ENCODE measurements at places on chromosomes 7 and 10.

- no peak for DNase-seq
Measured at GRCh38 chr7:87330316-87330715, 15.1 kb upstream of the CROT start.

DNA sequence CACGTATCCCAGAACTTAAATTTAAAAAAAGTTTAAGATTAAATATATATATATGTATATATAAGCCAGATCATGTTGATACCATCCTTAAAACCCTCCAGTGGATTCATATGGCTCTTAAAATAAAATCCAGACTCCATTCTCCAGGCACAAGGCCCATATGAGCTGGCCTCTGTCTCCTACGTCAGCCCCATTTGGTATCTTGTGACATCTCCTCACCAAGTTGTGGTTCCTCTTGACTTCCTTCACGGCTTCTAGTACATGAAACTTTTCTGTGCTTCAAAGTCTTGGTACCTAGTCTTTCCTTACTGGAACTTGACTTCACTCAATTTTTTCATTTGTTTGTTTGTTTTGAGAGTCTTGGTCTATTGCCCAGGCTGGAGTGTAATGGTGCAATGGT is 61.3 kb downstream of the PRLHR start:
- DNase-seq = no peak

GRCh38 chr7:153858355-153858754 is 193.8 kb upstream of the DPP6 start:
- no peak for DNase-seq

GRCh38 chr10:35274498-35275060 is 61.7 kb upstream of the CCNY start:
- no peak for DNase-seq

GRCh38 chr7:64655811-64656210 is 10.1 kb upstream of the ZNF107 start:
- no peak for DNase-seq

GRCh38 chr10:90418869-90419652 is 438.8 kb downstream of the HTR7 start:
- DNase-seq = no peak

DNA sequence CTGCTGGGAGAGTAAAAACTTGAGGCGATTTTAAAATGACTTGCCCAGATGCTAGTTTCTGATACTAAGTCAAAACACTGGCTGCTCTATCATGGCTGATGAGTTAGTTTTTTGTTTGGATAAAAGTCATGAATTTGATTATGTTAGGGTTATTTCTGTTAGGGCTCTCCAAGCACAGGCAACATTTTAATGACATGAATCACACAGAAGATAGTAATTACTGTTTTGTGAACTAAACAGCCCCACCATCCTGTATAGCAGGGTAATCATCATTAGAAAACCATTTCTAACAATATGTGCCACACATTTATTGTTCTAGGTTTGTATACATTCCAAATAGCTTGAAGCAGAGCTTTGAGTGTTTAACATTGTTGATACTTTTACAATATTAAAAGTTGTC is 750.3 kb downstream of the ANKRD7 start:
- DNase-seq = no peak

DNA sequence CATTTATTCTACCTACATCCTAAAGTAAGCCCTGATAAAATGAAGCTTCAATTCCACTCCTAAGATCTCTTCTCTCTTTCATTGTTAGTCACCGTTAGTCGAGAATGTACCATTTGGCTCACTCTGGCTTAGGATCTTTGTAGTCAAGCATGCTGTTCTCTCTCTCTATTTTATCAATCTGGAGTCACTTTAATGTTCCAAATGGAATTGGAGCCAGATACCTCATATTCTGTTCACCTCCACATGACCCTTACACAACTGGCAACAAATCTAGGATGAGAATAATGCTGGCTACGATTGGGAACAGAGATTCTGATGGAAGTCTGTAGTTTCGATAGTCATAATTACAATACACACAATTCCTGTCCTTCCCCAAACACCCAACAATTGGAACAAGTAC is 213.7 kb downstream of the TWIST1 start:
- DNase-seq = no peak

DNA sequence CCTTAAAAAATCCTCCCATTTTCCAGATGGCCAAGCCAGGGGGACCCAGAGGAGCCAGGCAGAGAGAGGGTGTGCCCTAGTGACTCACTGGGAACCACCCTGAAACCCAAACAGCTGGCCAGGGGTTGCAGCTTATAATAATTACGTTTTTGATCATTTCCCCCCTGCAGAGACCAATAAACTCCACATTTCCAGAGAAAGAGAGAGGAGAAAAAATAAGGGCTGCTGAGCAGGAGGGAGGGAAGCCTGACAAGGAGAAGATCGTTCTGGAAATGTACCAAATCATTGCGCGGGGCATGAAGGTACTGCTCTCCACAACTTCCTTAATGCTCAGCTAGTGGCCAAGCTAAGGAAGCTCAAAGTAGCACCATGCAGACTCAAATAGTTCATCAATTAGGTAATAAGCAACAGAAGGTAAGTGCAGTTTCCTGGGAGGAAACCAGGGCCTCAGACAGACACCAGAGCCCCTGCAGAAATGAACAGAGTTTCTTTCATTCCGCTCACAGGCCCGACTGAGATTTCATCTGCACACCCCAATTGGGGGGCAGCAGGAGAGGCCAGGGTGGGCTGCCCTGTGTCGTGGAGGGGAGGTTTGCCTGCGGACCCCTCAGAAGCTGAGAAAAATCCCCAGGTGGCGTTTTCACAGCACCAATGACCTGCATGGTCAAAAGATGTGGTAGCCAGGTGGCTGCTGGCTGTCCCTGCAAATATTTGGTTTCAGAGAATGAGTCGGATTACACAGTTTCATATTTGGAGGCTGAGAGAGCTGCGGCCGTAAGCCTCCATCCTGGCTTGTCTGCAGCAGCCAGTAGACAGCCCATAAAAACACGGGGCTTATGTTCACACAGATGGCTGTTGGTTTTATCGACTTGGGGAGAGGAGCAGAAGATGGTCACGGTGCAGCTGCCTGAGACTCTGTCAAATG is 153.2 kb upstream of the LYZL2 start:
- no peak for DNase-seq

GRCh38 chr10:119728172-119728800 is 2.4 kb downstream of the INPP5F start:
- no peak for DNase-seq

GRCh38 chr7:83732305-83732704 is 83.4 kb upstream of the SEMA3E start:
- no peak for DNase-seq

GRCh38 chr7:147106746-147107145 is 990.1 kb downstream of the CNTNAP2 start:
- no peak for DNase-seq

DNA sequence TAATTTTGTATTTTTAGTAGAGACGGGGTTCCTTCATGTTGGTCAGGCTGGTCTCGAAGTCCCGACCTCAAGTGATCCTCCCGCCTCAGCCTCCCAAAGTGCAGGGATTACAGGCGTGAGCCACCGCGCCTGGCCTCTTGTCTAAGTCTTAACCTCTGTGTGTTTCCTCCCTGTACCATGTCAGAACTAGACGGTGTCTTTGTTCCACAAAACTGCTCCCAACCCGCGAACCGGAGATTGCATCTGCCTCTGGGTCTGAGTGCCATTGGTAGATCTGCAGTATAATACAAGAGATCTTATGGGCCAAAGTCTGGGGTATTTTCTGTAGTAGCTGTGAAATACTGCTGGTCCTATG is 1.3 kb upstream of the EEF1AKMT2 start:
- DNase-seq = no peak

DNA sequence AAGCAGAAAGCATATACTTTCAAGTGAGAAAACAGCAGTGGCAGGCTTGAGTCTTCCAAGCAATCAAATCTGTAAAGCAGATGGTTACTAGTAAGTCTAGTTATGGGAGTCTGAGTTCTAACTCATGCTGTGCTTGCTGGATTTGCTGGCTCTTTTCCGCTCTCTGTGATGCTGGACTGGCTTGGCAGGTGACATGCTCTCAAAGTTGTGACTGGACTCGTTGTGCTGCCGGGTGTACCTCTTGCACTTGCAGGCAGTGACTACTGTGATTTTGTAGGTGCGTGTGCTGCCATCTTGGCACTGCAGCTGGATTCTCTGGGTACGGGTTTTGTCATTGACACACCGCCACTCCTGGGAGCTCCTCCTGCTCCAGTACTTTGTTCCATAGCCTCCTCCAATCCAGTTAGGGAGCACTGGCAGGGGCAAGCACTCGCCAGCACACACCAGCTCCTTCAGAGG is 3.1 kb downstream of the SOSTDC1 start:
- DNase-seq = no peak

- DNase-seq = no peak
Measured at GRCh38 chr7:37944737-37945054, 24.3 kb downstream of the EPDR1 start.

DNA sequence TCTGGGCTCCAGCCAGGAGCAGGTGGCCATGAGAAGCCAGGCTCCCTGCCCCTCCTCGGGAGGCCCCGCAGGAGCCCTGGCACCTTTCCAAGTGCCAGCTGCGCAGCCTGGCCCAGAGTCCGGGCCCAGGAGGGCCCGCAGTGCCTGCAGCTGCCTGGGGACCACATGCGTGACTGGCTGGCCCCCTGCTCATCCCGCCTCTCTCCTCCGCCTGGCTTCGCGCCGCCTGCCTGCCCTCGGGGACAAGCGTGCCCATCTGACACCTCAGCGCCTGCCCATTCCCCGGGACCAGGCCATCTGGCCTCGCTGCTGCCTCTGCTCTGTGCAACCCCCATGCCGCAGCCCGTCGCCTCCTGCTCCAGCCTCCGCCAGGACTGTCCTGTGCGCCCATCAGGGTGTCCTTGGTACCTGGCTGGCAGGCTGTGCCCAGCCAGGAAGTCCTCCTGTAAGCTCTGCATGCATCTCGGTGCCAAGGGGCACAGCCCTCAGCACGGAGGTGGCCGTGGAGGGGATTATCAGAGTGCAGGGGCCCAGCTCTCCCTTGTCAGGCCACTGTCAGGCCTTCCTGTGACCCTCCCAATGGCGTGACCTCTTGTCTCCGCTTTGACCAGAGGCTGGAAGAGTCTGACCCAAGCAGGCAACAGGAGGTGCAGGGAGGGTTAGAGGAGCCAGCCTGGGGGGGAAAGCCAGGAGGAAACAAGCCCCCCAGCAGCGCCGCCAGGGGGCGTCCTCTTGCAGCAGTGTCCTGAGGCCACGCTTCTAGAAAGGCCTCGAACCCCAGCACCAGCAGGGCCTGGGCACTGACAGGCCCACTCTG is 50.5 kb downstream of the TMEM209 start:
- DNase-seq = no peak

DNA sequence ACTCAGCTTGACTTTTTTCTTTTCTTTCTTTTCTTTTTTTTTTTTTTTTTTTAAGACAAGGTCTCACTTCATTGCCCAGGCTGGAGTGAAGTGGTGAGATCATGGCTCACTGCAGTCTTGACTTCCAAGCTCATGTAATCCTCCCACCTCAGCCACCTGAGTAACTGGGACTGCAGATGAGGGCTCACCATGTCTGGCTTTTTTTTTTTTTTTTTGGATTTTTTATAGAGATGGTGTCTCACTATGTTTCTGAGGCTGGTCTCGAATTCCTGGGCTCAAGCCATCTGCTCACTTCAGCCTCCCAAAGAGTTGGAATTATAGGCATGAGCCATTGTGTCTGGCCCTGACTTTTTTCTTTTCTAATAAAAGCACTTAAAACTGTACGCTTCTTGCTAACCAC is 358.2 kb upstream of the IGFBP3 start:
- no peak for DNase-seq

DNA sequence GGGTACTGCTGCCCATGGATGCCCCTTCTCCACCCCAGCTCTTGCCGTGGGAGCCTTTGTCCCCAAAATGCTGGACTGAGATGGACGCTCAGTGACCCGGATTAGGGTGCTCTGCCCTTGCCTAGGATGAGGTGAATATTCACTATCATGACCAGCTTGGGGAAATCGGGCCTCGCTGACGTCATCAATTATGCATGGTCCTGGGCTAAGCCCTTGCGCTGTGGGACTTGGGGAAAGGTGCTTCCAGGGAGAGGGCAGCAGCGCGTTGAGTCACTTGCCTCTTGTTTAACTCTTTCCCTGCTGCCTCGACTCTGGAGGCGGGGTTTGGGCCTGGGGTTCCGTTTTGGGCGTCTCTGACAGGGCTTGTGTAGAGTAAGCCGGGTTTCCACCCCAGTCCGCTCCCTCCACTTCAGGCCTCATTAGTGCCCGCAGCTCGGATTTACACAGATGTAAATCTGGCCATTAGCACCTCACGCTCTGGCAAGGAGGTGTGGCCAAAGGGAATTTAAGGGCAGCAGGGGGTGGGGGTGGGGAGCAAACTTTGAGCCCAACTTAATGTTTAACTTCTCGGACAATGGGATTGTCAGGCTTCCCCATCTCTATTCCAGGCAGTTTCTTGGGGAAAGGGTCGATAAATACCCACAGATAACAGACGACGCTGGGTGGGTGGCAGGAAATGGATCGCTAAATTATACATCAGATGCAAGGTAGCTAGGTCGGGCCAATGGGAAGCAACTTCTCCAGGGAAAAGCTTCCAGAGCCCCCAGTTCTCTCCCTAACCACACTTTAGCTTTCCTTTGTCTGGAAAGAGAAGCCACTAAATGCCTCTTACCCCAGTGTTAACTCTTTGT is 51.3 kb upstream of the TCF7L2 start:
- no peak for DNase-seq

GRCh38 chr10:98921316-98921715 is 314.3 kb downstream of the HPSE2 start:
- DNase-seq = no peak

GRCh38 chr7:38584443-38585210 is 46.5 kb downstream of the AMPH start:
- no peak for DNase-seq

DNA sequence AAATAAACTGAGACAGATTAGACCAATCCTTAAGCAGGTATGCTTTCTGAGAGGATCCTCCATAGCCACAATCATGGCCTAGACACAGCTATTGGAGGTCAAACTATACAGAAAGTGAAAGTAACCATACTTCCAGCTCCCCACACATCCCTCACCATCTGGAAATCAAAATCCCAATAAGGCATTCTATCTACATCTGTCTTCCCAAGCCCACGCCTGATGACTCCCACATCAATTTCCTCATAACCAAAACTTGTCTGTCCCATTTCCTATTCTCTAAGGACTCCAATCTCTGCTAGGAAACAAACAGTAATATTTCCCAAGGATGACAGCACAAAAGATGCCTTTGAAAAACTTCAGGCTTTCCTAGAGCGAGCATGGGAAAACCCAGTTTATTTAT is 247.3 kb upstream of the HPS1 start:
- DNase-seq = no peak

DNA sequence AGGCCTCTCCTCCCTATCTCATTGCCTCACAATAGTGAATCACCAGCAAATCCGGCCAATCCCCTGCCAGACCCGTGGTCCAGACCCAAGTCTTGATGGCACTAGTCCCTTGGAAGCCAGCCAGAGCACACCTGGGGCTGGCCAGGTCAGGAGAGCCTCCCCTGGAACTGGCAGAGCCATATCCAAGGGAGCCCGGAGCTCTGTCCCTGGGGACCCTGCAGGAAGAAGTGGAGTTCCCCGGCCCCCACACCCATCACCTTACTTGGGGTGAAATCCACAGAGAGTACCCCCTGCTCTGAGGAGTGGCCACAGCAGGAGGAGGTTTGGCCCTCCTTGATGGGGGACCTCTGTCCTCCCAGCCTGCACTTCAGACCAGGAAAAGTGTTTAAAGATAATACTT is 122.5 kb downstream of the HECW1 start:
- DNase-seq = no peak
